ENCODE measurements at places on chromosomes 13 and 19.

DNA sequence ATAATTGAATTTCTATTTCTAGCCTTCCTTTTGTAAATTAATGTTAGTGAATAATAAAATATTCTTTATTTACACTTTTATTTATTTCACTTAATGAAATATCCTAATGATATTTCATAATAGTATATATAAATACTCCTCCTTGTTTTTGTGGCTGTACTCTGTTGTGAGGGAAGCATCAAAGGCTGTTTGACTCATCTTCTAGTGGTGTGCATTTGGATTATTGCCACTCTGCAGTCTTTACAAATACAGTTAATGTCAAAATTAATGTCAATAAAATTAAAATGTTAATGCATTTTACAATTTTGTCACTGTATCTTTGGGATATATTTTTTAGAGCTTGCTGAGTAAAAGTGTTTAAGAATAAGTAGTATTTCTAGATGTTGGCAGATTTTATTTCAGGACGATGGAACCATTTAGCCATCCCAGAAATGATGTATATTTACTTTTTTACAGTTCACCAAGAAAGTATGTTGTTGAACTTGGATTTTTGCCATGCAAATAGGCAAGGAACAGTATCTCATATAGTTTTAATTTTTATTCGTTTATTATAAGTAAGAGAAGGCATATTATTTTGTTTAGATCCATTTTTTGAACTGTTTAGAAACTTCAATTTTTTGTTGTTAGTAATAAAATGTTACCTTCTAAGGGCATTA, 281.2 kb upstream of the SLITRK6 start:
- no peak for DNase-seq

DNA sequence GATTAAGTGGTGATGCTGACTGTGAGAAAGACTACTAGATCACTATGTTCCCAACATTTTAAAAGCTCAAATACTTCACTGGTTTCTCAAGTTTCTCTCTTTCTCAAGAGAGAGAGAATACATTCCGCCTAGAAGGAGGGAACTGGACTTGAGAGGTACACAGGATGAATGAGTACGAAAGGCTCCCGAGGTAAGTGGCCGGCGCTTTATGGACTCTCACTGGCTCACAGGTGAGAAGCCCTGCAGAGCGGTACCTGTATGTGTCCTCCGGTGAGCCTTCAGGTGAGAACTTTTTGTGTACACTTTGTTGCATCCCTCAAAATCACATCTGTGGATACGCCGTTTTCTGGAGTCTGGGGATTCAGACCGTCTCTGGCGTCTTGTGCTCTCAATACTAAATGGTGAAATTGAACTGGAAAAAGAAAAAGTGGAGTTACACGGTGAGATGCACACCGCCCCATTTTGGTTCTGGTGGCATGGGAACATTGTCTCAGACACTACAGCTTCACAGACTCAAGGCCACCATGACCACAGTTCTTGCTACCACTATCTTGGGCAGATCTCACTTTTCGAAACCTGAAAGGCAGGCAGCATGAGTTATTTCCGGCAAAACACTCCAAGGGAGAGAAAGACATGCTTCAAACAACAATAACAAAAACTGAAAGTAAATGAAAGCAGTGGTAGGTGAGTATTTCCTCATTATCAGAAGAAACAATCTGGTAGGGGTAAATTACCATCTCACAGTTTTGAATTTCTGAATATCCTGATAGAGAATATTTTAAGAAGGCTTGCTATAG, 418.9 kb downstream of the KLF12 start:
- no peak for DNase-seq

- no peak for DNase-seq
These were observed 68.3 kb upstream of the MYO16 start for GRCh38 chr13:108561149-108561548.

- no peak for DNase-seq
These were observed 152.9 kb downstream of the TBC1D4 start for GRCh38 chr13:75329097-75329496.

- DNase-seq: no peak
These were observed 406.9 kb downstream of the LIG4 start for GRCh38 chr13:107808389-107808788.

- DNase-seq: no peak
These were observed 34.9 kb downstream of the STARD13 start for GRCh38 chr13:33250609-33251008.

- DNase-seq: no peak
These were observed 17.7 kb upstream of the CSNK1G2 start for GRCh38 chr19:1923319-1923718.

DNA sequence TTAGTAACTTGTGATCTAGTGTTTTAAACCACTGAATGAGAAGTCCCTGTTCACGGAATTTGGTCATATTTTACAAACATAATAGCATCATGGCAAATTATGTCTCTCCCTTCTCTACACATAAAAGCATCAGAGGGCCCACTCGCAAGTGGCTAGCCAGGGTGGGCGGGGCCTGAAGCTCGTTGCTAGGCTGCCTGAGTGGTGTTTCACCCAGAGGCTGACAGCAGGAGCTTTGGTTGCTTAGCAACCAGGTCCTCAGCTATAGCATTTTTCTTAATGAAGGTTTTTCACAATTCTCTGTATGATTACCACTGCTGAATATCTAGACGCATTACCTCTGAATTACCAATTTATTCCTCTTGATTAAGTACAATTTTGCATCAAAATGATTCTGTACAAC, 126.5 kb downstream of the NALCN start:
- DNase-seq: no peak

- no peak for DNase-seq
These were observed 290.8 kb downstream of the SHISA2 start for GRCh38 chr13:25761041-25761440.

GRCh38 chr13:108850691-108851090, 221.3 kb downstream of the MYO16 start:
- no peak for DNase-seq

DNA sequence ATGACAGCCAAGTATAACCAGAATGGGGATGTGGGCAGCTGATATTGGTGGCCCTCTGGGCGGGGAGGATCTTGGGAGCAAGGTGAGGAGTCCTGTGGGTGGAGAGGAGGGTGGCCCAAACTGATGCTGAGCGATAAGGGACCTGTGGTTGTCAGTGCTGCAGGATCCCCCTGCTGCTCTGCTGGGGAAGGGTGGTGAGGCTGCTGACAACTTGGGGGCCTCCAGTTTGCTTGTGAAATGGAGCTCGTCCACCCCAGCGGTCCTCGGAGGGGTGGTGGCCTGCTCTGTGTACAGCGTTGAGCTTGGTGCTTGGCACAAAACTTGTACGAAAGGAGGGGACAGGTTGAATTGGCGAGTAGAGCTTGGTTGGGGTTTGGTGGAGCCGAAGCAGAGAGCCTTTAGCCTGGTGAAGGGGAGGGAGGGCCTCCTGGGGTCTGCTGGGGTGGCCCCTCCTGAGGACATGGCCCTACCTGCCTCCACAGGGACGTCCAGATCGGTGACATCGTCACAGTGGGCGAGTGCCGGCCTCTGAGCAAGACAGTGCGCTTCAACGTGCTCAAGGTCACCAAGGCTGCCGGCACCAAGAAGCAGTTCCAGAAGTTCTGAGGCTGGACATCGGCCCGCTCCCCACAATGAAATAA, 2.9 kb downstream of the RPS11 start:
- DNase-seq: no peak

GRCh38 chr19:30316560-30317106, 55.6 kb upstream of the ZNF536 start:
- no peak for DNase-seq

DNA sequence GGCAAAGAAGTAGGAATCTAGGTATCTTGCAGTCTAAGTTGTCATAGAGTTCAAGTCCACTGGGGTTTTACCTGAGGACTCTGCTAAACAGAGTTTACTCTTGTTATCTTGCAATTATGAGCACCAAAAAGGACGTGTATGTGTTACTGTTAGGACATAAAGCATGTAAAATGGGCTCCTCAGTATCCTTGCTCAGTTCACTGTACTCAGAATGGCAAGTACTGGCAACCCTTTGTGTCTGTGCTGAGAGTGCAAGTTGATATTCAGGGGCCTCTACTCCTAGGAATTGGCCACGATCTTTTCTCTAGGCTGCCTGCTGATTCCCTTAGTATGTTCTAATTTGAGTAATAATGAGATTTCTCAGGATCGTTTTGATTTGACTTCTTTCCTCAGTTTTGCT, 13.3 kb downstream of the TDRD3 start:
- no peak for DNase-seq

DNA sequence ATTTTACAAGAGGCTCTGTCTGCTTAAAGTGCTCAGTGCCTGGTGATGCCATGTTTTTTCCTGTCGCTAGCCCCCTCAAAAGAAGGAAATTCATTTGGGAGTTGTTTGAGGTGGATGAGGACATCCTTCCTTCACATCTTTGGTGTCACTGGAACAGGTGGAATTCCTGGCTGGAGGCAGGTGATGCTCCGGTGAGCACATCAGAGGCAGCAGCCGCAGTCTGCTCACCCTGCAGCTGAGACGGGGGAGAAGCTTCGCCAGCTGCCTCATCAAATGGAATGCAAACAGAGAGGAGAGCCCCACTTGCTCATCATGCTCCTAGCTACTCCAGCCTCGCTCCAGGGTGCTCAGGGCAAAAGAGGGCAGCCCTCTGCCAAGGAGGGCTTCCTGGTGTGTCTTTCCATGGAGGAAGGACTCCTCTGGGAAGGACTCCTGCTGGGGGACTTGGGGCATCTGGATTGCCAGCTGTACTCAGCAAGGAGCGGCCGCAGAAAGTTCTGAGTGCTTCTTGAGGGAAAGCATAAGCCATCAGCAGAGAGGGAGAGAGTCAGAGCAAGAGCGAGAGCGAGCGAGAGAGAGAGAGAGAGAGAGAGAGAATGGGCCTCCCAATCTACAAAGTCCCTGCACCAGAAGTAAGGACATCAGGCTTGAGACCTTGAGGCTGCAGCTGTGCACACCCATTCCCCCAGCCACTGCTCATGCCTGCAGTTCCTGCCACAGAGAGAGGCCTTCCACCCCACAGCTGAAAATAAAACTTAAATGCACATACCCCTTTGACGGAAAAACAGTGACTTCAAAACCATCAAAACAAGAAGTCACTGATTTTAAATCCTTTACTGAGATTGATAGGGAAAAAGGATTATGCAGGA, 74.3 kb upstream of the UBL3 start:
- peak; percentile 34 for DNase-seq

GRCh38 chr13:44575035-44575434, 1.1 kb downstream of the TSC22D1 start:
- DNase-seq: no peak

DNA sequence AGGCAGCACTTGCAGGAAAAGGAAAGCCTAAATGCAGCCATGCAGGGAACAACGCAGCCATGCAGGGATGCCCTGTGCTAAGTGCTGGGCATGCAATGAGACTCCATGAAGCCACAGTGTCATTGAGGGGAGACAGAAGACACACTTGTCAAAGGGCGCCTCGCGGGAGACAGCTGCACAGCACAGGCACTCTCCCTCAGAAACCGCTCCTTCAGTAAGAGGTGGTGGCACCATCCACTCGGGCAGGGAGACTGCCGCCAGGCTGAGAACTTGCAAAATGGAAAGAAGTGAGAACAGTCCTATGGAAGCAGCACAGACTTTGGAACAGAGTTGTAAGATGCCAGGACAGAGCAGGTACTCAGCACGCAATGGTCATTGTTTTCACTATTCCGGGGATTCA, 51.1 kb downstream of the GGACT start:
- DNase-seq: no peak

DNA sequence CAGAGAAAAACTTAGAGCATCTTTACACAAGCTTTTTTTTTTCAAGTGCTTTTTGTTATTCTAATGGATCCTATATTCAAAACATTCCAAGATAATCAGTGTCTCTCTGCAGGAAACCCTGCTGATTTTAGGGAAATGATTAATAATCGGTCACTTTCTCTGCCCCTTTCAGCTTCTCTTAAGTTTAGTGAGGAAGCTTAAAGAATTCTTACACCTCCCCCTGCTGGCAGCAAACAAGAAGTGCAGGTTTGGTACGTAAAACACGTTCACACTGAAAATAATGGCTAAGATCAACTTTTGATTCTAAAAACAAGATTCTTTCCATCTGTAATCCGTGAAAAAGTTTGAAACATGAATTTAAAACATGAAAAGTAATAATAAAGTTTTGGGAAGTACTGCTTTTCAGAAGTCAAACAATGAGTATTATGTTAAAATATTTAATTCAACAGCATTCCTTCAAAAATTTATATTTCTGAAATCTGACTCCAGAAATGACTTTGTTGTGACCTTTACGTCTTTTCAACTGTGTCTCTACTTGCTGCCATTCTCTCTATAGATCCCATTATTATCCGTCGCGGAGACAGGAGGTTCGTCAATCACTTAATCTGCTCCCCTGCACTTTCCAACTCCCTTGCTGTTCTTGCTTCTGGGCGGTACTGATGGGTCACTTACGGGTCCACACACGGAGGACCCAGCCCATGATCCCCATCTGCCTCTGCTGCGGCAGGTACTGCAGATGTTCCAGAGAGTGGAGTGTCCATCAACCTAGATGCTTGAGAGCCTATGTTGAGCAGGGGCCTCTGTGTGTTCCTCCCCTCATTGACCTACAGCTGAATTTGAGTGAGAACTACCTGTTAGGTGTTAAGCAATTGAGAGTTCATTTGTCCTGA, 203.1 kb upstream of the EDNRB start:
- DNase-seq: peak; percentile 15

- no peak for DNase-seq
These were observed 4.0 kb upstream of the IGFL1 start for GRCh38 chr19:46225558-46226004.

GRCh38 chr13:88622362-88622973, 951.3 kb downstream of the SLITRK5 start:
- DNase-seq: no peak

- no peak for DNase-seq
These were observed 13.5 kb upstream of the ADGRE1 start for GRCh38 chr19:6873708-6874431.

GRCh38 chr19:42017040-42017439, 23.0 kb upstream of the ATP1A3 start:
- DNase-seq: no peak

DNA sequence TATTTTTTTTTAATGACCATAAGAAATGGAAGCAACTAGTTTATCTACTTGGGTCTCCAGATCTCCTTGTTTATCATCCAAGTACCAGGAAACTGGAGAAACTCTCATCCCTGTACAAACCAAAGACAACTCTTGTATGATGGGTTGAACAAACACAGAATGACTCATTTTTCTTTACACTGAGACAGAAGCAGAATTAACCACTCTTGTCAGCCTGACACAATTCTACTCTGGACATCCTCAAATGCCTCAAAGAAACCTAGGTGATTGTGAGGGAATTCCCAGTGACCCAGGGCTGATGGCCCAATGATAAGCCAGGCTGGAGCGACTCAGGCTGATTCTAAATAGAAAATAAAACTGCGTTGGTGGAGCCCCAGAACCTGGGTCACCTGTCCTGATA, 151.5 kb downstream of the ZNF737 start:
- peak; percentile 21 for DNase-seq

GRCh38 chr13:22964245-22964966, 216.4 kb upstream of the SGCG start:
- DNase-seq: no peak

DNA sequence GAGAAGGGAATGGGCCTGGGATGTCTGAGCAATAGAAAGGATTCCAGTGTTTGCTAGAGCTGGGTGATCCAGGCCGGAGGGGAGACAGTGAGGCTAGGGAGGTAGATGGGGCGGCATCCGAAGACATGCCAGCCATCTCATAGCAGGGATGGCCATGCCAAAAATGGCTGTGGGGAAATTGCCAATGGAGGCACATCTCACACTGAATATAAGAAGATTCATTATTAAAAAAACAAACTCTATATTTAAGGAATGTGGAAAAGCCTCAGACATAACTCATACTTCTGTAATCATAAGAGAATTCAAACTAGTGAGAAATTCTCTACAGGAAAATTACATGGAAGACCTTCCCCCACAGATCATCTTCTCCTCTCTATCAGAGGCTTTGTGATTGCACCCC, 289.2 kb downstream of the FGF9 start:
- no peak for DNase-seq

- DNase-seq: no peak
These were observed 1.0 kb downstream of the C19orf73 start for GRCh38 chr19:49117677-49118564.
